ENCODE measurements at places on chromosomes 4 and X.

GRCh38 chrX:7050271-7050670 lies 97.2 kb upstream of the STS start:
- DNase-seq = no peak

- DNase-seq = no peak
Observed at GRCh38 chr4:186144946-186145569, 40.6 kb downstream of the FAM149A start.

DNA sequence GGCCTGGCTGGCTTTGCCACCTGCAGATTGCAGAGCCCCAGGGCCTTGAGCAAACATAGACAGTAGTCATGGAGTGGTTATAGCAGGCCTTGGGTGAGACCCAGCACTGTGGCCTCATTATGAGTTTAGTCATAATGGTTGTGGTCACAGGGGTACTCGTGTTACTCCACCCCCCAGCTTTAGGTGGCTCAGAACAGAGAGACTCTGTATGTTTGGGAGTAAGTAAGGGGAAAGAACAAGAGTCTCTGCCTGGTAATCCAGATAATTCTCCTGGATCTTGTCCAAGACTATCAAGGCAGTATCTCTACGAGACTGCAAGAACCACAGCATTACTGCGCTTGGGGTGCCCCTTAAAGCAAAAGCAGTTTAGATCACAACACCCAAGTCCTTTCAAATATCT lies 62.3 kb upstream of the SCRG1 start:
- no peak for DNase-seq

DNA sequence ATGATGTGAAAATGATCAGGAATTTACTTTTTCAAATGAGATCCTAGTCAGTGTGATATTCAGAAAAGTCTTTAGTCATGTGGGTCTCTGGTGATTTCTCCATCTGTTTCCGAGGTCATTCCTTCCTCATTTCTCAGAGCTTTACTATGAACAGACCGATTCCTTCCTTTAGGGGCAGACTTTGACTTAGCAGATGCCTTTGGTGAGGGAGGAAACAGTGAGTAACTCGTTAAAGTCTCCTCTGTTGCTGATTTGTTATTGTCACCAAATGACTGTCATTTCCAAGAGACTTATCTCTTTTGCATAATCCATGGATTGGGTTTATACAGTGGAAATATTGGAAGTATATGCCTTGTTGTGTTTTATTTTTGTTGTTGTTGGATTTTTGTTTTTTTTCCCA lies 76.2 kb upstream of the CD99 start:
- DNase-seq = no peak

- DNase-seq = no peak
Observed at GRCh38 chr4:177487977-177488376, 45.7 kb upstream of the AGA start.

DNA sequence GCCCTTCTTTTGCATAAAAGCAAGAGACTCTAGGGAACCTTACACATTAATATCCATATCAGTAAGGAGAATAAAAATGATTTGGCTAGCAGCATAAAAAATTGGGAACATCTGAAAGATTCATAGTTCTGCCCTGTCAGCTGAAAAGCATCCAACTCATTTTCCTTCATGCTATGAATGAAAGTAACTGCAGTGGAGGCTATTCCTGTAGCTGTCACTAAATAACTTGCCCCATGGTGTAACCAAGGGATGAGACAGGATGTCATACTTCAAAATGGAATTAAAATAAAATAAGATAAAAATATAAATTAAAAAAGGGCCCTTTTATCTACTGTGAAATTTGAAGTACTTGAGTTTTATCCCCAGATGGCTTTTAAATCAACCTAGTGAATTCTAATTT lies 878.8 kb downstream of the C4orf33 start:
- no peak for DNase-seq

- no peak for DNase-seq
Observed at GRCh38 chr4:25013756-25014661, 16.7 kb downstream of the LGI2 start.
